ENCODE measurements at places on chromosomes 4 and X. TPM values are rescaled to one million over a fixed set of nuclear protein-coding genes. Genes with fewer than 3 reads are reported as not detected.

DNA sequence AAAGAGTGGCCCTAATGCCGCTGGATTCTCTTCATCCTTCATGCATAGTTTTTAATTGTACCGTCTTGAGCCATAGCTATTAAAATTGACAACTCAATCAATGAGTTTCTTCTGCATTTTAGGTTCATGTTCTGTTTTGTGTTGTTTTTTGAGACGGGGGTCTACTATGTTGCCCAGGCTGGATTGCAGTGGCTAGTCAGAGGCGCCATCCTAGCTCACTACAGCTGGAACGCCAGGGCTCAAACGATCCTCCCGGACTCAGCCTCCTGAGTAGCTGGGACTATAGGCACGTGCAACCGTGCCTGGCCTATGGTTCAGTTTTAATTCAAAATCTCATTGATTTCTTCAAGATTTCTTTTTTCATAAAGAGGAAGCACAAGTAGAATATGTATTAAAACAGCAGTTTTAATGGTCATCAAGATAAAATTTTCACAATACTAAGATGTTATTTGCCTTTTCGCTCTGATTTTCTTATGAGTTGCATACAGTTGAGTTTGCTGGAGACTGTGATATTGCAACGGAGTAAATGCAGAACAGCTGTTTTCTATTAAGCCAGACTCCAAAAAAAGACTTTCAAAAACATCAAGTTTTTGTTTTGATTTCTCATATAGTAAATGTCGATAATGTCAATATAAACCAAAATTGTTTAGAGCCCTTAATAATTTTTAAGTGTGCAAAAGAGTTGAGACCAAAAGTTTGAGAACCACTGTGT, 1.1 kb upstream of the STX18 start:
- H3K27me3 ChIP-seq, result no peaks in the 10 kb centered on the region
- no peak for DNase-seq
- no peaks in the 10 kb centered on the region for H3K36me3 ChIP-seq
- peak overlapping the region; percentile 91 for H3K4me3 ChIP-seq

DNA sequence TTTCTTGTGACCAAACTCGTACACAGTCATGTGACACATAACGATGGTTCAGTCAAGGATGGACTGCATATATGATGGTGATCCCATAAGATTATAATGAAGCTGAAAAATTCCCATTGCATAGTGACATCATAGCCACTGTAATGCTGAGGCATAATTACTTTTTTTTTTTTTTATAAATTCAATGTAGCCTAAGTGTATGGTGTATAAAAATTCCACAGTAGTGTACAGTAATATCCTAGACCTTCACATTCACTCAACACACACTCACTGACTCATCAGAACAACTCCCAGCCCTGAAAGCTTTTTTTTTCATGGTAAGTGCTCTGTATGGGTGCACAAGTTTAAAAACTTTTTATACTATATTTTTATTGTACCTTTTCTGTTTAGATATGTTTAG, 105.0 kb downstream of the AREG start:
- H3K27ac ChIP-seq, result no peak overlapping the region
- no peaks in the 10 kb centered on the region for H3K27me3 ChIP-seq
- H3K36me3 ChIP-seq, result no peaks in the 10 kb centered on the region
- no peaks in the 10 kb centered on the region for H3K4me1 ChIP-seq
- no peak for DNase-seq

- no peaks in the 10 kb centered on the region for H3K36me3 ChIP-seq
- H3K4me3 ChIP-seq, result no peak overlapping the region
- H3K4me1 ChIP-seq, result no peaks in the 10 kb centered on the region
- no peaks in the 10 kb centered on the region for H3K27me3 ChIP-seq
- H3K27ac ChIP-seq, result no peak overlapping the region
- DNase-seq, result no peak
Measured at GRCh38 chrX:73913580-73913979, 350.6 kb downstream of the CHIC1 start.

The CYBB gene
- total RNA-seq, result not detected

DNA sequence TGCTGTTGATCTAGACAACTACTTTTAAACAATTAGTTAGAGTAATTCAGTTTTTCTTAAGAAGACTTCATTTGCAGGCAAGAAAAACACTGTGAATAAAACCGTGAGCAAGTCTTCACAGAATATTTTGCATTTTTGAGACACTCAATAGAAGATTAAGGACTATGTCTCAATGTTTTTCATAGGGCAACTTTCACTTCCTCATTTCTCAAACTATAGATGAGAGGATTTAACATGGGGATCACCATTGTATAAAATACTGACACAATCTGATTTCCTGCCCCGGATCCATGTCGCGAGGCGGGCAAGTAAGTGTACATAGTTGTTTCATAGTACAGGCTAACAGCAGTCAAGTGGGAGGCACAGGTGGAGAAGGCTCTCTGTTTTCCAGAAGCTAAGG, 108.8 kb upstream of the IGSF1 start:
- no peaks in the 10 kb centered on the region for H3K36me3 ChIP-seq
- H3K27ac ChIP-seq, result no peak overlapping the region
- H3K27me3 ChIP-seq, result no peaks in the 10 kb centered on the region
- no peak overlapping the region for H3K4me3 ChIP-seq
- H3K4me1 ChIP-seq, result no peaks in the 10 kb centered on the region

The BMX gene
- not detected for total RNA-seq

DNA sequence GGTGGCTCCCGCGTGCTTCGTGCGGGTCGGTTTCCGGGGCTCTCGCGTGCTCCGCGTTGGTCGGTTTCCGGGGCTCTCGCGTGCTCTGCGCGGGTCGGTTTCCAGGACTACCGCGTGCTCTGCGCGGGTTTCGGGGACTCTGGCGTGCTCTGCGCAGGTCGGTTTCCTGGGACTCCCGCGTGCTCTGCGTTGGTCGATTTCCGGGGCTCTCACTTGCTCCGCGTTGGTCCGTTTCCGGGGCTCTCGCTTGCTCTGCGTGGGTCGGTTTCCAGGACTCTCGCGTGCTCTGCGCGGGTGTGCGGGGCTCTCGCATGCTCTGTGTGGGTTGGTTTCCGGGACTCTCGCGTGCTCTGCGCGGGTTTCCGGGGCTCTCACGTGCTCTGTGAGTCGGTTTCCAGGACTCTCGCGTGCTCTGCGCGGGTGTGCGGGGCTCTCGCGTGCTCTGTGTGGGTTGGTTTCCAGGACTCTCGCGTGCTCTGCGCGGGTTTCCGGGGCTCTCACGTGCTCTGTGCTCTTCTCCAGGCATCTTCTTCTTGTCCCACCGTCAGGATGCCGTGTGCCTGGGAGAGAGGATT, 109.9 kb upstream of the LRPAP1 start:
- H3K27ac ChIP-seq, result no peak overlapping the region
- no peaks in the 10 kb centered on the region for H3K36me3 ChIP-seq
- H3K4me3 ChIP-seq, result no peak overlapping the region
- no peaks in the 10 kb centered on the region for H3K4me1 ChIP-seq
- no peak for DNase-seq

GRCh38 chr4:187184508-187184907, 460.9 kb upstream of the FAT1 start:
- H3K27ac ChIP-seq, result no peak overlapping the region
- no peaks in the 10 kb centered on the region for H3K36me3 ChIP-seq
- H3K4me1 ChIP-seq, result no peaks in the 10 kb centered on the region
- H3K27me3 ChIP-seq, result no peaks in the 10 kb centered on the region
- DNase-seq, result no peak

- DNase-seq, result no peak
- no peaks in the 10 kb centered on the region for H3K36me3 ChIP-seq
- H3K4me1 ChIP-seq, result peaks cover 6% of the 10 kb centered on the region
- no peaks in the 10 kb centered on the region for H3K27me3 ChIP-seq
- H3K4me3 ChIP-seq, result peak overlapping the region; percentile 39
Measured at GRCh38 chrX:53288189-53288588, 6.8 kb upstream of the IQSEC2 start.

The SMR3B gene
- total RNA-seq, result not detected

DNA sequence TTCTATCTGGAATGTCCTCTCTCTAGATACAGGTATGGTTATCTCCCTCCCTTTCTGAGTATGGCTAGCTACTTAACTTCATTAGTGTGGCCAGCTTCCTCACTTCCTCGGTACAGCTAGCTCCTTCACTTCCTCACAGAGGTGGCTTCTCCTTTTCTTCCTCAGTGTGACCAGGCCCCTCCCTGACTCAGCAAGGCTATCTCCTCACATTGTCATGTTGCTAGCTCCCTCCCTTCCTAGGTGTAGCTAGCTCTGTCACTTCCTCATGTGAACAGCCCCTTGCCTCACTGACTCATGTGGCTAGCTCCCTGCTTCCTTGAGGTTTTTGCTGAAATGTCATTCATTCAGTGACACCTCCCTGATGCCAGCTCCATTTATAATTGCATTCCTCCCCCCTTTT, 67.3 kb upstream of the DDIT4L start:
- H3K36me3 ChIP-seq, result no peaks in the 10 kb centered on the region
- no peaks in the 10 kb centered on the region for H3K4me1 ChIP-seq
- no peak overlapping the region for H3K4me3 ChIP-seq
- no peak overlapping the region for H3K27ac ChIP-seq
- H3K27me3 ChIP-seq, result peaks cover 3% of the 10 kb centered on the region

DNA sequence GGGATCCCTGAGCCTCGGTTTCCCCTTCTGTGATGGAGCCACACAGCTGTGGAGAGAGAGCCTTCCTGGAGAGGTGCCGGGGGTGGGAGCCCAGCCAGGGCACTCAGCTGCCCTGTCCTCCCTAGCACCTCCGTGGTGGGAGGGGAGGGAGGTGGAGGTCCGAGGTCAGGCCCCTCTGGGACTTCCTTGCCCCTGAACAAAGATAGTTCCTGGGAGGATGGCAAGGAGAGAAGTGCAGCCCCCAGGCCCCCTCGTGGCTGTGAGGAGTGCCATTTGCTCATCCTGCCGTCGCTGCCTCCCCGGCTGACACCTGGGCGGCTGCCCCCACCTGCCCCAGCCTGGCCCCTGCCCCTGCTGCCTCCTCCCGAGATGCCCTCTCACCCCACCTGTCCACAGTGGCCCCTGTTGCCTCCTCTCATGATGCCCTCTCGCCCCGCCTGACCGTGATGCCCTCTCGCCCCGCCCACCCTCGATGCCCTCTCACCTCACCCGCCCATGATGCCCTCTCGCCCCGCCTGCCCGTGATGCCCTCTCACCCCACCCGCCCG, 12.7 kb downstream of the DOK7 start:
- H3K4me1 ChIP-seq, result no peaks in the 10 kb centered on the region
- no peak overlapping the region for H3K4me3 ChIP-seq
- no peaks in the 10 kb centered on the region for H3K27me3 ChIP-seq

DNA sequence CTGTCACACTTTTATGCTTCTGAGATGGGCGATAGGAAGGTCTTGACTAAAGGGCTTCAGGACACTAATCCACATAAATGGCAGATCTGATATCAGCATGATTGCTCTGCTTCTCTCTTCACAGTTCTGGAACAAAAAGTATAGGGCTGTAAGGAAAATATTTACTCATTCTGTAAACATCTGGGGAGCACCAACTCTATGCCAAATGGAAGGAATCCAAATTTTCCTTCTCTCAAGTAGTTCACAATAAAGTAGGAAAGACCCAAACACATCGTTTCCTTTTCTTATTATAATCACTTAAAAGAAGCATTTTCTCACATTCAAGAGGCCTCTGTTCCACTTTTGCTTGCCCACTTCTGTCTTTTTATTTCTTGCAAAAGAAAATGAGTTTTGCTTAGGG, 45.9 kb upstream of the F9 start:
- H3K27me3 ChIP-seq, result no peaks in the 10 kb centered on the region
- no peak overlapping the region for H3K27ac ChIP-seq
- no peak for DNase-seq
- H3K4me1 ChIP-seq, result no peaks in the 10 kb centered on the region

The KCNE5 gene
- 0.39 TPM for total RNA-seq

- DNase-seq, result no peak
- no peaks in the 10 kb centered on the region for H3K27me3 ChIP-seq
- no peak overlapping the region for H3K4me3 ChIP-seq
- H3K36me3 ChIP-seq, result peaks cover 3% of the 10 kb centered on the region
- H3K4me1 ChIP-seq, result no peaks in the 10 kb centered on the region
Measured at GRCh38 chrX:19611636-19612376, 96.5 kb upstream of the MAP3K15 start.

- H3K27me3 ChIP-seq, result no peaks in the 10 kb centered on the region
- H3K4me1 ChIP-seq, result no peaks in the 10 kb centered on the region
- no peak overlapping the region for H3K4me3 ChIP-seq
- no peak for DNase-seq
- H3K36me3 ChIP-seq, result no peaks in the 10 kb centered on the region
Measured at GRCh38 chr4:67603310-67604028, 44.9 kb downstream of the STAP1 start.

- H3K4me3 ChIP-seq, result no peak overlapping the region
- H3K36me3 ChIP-seq, result no peaks in the 10 kb centered on the region
- no peaks in the 10 kb centered on the region for H3K27me3 ChIP-seq
- no peak overlapping the region for H3K27ac ChIP-seq
- H3K4me1 ChIP-seq, result no peaks in the 10 kb centered on the region
- no peak for DNase-seq
Measured at GRCh38 chr4:81804849-81805248, 333.1 kb upstream of the RASGEF1B start.

DNA sequence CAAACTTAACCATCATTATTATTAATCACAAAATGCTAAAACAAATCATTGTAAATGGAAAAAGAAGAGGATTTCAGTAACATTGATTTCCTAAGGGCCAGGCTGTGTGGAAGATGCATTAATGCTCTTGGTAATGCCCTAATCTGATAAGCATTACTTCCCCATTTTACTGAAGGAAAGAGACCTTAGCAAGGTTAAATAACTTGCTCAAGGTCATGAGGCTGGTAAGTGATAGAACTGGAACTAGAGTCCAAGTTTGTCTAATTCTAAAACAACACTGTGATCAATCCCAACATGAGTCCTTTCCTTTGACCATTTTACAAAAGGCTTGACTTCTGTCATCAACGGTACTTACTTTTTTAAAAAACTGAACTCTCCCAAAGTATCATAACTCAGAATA, 32.6 kb downstream of the ADAMTS3 start:
- no peak overlapping the region for H3K27ac ChIP-seq
- H3K36me3 ChIP-seq, result no peaks in the 10 kb centered on the region
- no peaks in the 10 kb centered on the region for H3K27me3 ChIP-seq
- no peak overlapping the region for H3K4me3 ChIP-seq

- H3K4me3 ChIP-seq, result no peak overlapping the region
- no peaks in the 10 kb centered on the region for H3K27me3 ChIP-seq
- no peak for DNase-seq
- H3K4me1 ChIP-seq, result no peaks in the 10 kb centered on the region
Measured at GRCh38 chr4:21271439-21272052, 571.3 kb downstream of the PACRGL start.

DNA sequence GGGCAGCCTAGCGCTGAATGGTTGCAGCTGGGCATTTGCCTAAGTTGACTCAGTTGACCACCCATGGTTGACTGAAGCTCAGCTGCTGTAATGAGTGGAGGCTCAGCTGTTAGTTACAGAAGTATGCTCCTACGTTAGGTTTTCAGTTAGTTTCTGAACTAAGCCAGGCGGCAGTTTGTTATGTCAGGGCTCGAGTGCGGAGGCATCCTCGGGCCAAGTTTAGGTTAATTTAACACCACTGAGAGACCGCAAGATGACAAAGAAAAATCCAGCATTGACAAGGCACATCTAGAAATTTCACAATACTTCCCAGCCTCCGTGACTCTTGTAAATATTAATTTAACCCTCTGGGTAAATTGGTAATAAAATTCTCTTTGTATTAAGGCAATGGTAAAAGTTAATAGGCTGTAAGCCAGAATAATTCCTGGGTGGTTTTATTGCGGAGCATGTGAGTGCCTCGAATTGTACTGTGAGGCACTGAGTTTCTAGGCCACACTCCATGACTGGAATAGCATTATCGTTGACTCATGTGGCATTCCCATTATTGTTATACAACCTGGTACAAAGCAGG, 33.1 kb upstream of the CDKN2AIP start:
- DNase-seq, result no peak
- H3K36me3 ChIP-seq, result no peaks in the 10 kb centered on the region
- H3K4me3 ChIP-seq, result no peak overlapping the region
- H3K27ac ChIP-seq, result no peak overlapping the region
